NCI-H2081 (cell line): ENCODE measurements at places on chromosomes 13 and 19.

DNA sequence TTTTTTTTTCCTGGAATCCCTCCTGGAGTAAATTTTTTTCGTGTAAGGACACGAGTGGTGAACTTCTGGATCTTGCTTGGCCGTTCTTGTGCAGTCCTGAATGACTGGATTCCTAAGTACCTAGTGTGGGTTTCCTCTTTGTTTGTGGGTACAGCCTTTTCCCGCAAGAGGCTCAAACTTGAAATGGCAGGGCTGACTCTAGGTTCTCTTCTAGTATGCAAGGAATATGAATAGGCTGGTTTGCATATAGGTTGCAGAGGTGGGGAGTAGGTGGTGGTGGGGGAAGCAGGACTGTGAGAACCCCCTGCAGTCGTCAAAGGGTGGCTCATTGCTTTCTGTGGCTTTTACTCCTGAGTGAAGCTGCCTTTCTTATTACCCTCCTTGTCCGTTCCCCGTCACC, 13.6 kb downstream of the UBAC2 start:
- no peak for DNase-seq

- no peak for DNase-seq
Measured at GRCh38 chr19:51552996-51553725, 17.9 kb upstream of the ZNF175 start.

- no peak for DNase-seq
Measured at GRCh38 chr13:99228737-99229691, 28.4 kb downstream of the UBAC2 start.

DNA sequence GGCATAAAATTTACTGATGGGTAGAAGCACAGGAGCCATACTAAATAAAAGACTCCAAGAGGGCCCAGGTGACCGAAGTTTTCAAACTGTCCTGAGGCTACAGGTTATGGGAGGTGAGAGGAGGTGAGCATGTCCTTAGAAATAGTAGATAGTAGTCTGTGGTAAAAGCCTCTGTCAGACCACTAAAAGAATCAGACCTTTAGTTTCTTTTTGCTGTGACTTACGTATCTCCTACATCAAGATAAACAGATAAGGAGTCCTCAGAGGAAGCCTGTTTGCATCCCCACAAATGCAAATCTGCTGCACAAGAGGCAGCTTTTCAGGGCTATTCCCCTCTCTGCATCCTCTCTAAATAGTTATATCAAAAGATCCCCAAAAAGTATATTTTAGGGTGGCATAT, 711.6 kb upstream of the SLITRK6 start:
- DNase-seq, result no peak

DNA sequence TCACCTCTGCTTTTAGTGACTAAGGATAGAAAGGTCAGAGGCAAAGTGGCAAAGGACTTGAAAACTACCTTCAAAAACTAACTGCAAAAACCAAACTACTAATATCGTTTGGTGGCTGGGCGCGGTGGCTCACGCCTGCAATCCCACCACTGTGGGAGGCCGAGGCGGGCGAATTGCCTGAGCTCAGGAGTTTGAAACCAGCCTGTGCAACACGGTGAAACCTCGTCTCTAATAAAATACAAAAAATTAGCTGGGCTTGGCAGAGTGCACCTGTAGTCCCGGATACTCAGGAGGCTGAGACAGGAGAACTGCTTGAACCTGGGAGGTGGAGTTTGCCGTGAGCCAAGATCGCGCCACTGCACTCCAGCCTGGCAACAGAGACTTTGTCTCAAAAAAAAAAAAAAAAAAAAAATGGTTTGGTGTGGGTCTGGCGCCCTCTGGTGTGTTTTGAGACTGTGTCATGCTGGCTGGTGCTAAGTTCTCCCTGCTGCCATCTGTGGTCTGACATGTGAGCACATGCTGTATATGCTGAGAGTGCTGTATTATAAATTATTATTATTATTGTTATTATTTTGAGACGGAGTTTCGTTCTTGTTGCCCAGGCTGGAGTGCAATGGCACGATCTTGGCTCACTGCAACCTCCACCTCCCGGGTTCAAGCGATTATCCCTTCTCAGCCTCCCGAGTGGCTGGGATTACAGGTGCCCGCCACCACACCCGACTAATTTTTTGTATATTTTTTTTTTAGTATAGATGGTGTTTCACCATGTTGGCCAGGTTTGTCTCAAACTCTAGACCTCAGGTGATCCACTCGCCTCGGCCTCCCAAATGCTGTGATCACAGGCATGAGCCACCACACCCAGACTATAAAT, 36.0 kb upstream of the RNF17 start:
- DNase-seq, result peak; percentile 72

DNA sequence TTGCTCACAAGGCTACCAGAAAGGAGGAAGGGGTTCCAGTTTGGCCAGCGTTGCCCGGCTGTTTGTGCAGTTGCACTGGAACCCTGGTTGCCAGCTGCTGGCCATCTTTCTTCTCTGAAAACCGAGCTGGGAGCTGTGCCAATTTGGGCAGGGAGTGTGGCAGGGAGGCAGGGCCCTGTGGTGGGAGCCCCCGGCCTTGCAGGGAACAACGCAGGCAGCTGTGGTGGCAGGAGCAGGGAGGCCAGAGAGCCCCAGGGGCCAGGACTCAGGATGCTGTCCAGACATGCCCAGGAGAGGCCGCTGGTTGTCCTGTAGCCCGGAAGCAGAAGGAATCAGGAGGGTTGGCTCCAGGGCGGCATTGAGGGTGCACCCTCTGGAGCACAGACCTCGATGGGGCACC, 4.8 kb downstream of the KMT5C start:
- peak; percentile 70 for DNase-seq

GRCh38 chr13:111153977-111154332, 38.8 kb downstream of the ARHGEF7 start:
- peak; percentile 52 for DNase-seq

- no peak for DNase-seq
Measured at GRCh38 chr19:19205416-19206410, 2.5 kb upstream of the NR2C2AP start.

GRCh38 chr13:50891206-50891605, 18.4 kb upstream of the RNASEH2B start:
- no peak for DNase-seq

DNA sequence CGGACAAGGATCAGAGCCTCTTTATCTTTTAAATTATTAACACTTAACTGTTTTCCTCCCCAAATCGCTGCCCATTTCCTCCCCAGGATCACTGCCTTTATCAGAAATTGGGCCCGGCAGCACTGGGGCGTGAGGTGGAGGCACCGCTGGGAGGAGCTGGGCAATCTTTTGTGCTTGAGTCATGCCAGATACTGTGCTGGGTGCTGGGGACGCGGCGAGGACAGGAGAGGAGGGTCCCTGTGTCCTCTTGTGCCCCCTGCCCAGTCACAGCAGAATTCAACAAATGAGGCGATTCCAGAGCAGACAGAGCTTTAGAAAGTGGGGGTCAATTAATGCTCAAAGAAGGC, 347.8 kb downstream of the ZNF536 start:
- no peak for DNase-seq

- DNase-seq, result no peak
Measured at GRCh38 chr19:18160493-18160970, 7.6 kb downstream of the PIK3R2 start.

GRCh38 chr13:20565115-20565736, 1.7 kb upstream of the IFT88 start:
- no peak for DNase-seq

DNA sequence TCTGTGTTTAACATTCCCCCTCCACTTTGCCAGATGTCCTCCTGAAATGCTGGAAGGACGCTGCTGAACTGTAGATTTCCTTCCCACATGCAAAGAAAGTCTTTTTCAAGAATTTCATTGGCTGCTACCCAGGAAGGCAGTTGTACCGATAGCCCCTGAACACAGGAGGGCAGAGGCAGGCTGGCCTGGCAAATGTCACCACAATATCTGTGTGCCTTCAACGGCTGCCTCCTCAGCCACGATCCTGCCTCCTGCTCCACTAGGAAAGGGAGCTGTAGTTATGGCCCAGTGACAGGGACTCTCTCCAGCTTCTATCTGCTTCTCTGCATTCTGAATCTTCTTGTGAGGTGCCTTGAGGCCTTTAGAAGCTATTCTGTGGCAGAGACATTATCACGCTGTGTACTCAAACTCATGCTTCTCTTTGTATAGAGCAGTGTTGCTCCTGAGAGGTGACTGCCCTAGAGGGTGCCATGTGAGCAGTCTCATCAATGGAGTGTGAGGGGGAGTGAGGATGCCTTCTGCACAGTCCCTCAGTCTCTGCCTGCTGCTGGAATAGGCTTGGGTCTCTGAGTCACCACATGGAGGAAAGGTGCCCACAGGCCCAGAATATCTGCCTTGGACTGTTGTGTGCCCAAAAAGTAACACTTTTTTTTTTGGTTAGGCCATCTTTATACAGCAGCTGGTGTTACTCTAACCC, 279.8 kb downstream of the DNAJC15 start:
- DNase-seq, result peak; percentile 63

DNA sequence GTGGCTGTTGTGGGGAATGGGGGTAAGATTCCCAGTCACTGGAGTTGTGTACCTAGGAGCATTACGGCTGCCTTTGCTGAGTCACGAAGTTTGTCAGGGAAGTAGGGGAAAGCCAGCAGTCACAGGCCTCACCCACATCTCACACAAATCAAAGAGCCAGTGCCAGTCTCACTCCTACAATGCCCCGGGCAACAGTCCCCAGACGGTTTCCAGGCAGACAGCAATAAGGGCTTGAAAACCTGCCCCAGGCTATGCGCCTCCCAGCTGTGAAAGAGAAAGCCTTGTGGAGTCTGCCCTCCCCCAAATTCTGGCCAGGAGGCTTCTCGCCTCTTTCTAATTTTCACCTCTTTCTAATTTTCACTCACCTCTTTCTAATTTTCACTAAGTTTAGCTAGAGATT, 142.3 kb upstream of the EDNRB start:
- no peak for DNase-seq

- peak; percentile 5 for DNase-seq
Measured at GRCh38 chr13:105442949-105443699, 1092.3 kb downstream of the EFNB2 start.

GRCh38 chr19:5627395-5627904, 4.6 kb downstream of the SAFB start:
- no peak for DNase-seq

- no peak for DNase-seq
Measured at GRCh38 chr13:40565282-40566148, 100.9 kb downstream of the FOXO1 start.

DNA sequence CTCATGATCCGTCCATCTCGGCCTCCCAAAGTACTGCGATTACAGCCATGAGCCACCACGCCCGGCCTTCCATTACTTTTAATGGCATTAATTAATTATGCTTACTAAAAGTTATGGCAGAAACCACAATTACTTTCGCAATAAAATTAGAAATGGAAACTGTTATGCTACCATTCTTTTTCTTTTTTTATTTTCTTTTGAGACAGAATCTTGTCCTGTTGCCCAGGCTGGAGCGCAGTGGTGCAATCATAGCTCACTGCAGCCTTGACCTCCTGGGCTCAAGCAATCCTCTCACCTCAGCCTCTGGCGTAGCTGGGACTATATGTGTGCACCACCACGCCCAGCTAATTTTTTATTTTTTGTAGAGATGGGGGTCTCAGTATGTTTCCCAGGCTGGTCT, 4.6 kb upstream of the BST2 start:
- no peak for DNase-seq

DNA sequence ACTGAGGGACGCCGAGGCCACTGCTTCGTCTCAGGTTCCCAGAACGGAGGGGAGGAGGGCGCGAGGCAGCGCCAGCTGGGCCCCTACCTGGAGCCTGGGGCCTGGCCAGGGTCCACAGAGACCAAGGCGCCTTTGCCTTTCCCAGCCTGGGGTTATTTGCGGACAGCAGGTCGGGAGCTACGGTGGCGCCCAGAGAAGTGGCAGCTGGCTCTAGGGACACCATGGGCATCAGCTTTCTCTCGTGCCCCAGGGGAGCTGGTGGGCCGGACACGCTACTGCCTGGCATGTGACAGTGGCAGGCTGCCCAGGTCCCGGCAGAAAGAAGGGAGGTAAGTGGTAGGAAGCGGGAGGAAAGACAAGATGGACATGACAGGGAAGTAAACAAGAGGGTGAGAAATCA, 19.0 kb downstream of the AKT2 start:
- DNase-seq, result peak; percentile 66

- DNase-seq, result no peak
Measured at GRCh38 chr19:1649706-1650649, 2.4 kb downstream of the TCF3 start.

- no peak for DNase-seq
Measured at GRCh38 chr13:30224732-30225131, 82.6 kb downstream of the KATNAL1 start.

DNA sequence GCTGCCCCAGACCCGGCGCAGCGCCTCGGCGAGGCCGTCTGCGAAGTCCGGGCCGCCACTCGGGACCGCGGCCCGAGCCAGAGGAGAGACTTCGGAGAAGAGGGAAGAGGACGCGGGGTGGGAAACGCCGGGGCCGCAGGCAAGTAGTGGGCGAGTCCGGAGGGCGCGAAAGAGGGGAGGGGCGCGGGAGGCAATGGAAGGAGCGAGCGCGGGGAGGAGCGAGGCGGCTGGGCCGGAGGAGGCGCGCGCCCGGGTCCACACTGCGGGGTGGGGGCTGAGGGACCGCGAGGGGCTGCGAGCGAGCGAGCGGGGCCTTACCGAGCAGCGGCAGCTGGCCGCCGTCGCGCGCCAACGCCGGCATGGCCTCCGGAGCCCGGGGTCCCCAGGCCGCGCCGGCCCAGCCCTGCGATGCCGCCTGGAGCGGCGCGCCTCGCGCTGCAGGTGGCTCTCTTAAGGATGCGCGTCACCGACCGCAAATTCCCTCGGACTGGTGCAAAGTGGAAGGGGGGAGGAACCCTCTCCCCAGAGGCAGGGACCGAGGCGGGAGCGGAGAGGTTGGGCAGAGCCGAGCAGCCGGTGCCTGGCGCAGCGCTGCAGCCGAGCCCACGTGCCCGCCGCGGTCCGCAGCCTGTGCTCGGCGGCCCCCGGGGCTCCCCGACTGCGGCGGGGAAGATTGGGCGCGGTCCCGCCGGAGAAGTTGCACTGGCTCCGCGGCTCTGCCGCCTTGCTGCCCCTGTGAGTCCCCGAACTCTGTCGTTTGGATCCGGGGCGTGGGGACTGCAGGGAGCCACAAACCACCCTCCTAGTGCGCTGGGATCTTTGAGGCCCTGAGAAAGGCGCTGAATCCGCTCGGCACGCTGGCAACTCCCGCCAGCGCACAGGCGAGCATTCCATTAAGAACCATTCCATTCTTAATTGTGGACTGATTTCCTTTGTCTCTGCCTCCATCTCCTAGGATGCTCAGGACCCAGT, at the start of gene FLT3:
FLT3 (minus strand) TSS at position 427 of the 972 bp plus-strand sequence; CDS start at position 361, 66 bp downstream.
- DNase-seq, result peak; percentile 34

GRCh38 chr13:98632961-98633360, 56.1 kb upstream of the STK24 start:
- DNase-seq, result no peak

- peak; percentile 54 for DNase-seq
Measured at GRCh38 chr19:10471909-10472308, 31.2 kb downstream of the KEAP1 start.

- no peak for DNase-seq
Measured at GRCh38 chr19:36090910-36091695, 19.8 kb upstream of the OVOL3 start.

GRCh38 chr13:113207890-113208420, 514 bp downstream of the PCID2 start:
- DNase-seq, result peak; percentile 42

DNA sequence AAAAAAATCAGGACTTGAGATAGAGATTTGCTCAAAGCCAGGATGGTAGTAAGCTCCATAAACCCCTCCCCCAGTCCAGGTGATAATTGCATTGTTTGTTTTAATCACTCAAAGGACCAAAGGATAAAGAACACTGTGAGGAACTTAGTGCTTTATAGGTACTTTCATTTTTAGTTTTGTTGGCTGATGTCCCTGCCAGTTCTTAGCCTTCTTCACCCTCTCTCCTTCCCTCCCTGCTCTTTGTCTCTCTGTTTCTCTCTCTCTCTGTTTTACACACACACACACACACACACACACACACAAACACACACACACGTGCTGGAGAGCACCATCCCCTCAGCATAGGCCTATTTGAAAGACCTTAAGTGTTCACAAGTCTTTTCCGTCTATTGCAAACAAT, 5.2 kb downstream of the FRY start:
- DNase-seq, result no peak
